ENCODE measurements at places on chromosomes 4 and X.

DNA sequence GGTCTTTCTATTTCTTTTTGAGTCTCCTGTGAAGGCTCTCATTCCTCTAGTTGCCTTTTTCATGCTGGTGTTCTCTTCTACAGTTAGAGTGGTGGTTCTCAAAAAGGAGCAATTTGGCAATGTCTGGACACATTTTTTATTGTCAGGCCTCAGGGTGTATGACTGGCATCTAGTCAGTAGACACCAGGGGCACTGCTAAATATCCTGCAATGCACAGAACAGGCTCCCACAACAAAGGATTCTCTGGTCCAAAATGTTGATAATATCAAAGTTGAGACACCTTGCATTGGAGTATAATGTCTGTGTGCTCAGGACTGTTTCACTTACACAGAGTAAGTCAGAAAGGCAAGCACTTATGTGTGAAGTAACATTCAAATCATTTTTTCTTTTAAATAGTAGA is 1360.7 kb downstream of the ADGRL3 start:
- no peak for DNase-seq

DNA sequence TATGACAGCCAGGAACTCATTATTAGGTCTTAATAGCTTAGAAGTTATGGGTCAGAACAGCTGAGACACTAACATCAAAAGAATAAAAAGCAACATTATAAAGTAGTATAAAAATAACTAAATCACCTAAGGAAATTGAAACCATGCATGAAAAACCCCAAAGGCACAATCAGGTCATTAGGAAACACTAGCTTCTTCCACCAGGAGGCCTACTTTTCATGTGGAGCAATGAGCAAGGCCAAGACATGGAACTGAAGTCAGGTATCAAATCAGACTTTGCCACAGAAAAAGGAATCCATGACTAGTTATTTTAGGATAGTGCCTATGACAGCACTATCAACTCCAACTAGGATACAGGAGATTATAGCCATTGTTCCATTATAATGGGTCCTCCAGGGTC is 7.9 kb downstream of the HUWE1 start:
- DNase-seq, result no peak

DNA sequence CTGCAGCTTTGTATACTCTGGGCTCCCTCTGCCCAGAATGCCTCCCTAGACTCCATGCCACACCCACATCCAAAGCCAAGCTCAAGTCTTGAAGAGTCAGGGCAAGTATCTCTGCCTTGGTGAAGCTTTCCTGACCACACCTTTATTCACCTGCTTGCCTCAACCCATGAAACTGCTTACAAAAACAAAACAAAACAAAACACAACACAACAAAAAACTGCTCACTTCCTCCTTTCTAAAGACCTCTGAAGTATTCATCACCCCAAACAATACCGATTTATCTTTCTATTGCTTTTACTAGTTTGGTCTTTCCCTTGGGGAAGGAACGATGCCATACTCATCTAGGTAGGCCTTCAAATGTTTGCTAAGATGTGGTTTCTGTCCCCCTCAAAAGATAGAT is 45.0 kb downstream of the TMEM165 start:
- DNase-seq, result no peak

- no peak for DNase-seq
Observed at GRCh38 chr4:44761306-44761705, 35.0 kb upstream of the GNPDA2 start.

GRCh38 chr4:181007751-181008150 is 1235.5 kb upstream of the TENM3 start:
- DNase-seq, result no peak

DNA sequence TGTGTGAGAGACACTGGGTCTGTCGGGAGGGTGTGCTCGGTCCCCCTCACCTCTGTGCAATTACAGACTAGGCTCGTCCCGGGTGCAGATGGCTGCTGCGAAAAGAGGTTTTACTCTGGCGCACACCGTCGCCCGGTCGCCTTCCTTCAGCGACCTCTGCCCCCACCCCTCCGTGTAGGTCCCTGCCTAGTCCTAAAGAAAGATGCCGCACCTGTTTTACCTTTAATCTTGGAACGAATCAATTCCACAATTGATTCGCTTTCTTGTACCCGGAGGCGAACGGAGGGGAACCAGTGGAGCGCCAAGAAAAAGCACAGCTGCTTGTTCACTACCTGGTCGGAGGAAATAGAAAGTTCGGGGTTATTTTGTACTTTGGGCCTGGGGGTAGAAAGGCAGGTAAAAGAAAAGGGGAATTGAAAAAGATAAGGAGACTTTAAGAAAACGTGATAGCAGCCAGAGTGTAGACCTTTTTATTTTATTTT is 1.2 kb downstream of the NPNT start:
- DNase-seq, result no peak

GRCh38 chr4:95627024-95627605 is 78.3 kb upstream of the UNC5C start:
- DNase-seq, result no peak

DNA sequence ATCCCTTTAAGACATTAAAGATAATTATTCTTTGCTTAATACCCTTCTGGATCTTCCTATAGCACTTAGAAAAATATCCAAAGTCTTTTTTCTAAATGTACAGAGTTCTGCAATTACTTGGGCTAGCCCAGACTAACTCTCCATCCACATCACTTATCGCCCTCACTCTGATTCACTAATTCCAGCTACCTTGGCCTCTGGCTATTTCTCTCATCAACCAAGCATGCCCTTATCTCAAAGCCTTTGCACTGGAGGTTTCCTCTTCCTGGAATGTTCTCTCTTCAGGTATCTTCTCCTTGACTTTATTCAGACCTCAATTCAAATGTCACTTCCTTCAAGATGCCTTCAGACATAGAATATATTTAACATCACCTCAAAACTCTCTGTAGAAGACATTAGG is 345.1 kb upstream of the SMIM31 start:
- no peak for DNase-seq

DNA sequence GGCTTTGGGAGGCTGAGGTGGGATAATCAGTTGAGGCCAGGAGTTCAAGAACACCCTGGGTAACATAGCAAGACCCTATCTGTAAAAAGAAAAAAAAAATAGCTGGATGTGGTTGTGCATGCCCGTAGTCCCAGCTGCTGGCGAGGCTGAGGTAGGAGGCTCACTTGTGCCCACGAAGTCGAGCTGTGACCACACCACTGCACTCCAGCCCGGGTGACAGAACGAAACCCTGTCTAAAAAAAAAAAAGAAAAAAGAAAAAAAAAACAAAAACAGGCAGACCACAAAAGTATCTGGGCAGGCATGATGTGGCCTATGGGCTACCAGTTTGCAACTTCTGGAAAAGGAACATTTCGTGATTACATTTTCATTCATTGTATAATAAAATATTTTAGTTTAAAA is 38.1 kb upstream of the RASGEF1B start:
- no peak for DNase-seq

DNA sequence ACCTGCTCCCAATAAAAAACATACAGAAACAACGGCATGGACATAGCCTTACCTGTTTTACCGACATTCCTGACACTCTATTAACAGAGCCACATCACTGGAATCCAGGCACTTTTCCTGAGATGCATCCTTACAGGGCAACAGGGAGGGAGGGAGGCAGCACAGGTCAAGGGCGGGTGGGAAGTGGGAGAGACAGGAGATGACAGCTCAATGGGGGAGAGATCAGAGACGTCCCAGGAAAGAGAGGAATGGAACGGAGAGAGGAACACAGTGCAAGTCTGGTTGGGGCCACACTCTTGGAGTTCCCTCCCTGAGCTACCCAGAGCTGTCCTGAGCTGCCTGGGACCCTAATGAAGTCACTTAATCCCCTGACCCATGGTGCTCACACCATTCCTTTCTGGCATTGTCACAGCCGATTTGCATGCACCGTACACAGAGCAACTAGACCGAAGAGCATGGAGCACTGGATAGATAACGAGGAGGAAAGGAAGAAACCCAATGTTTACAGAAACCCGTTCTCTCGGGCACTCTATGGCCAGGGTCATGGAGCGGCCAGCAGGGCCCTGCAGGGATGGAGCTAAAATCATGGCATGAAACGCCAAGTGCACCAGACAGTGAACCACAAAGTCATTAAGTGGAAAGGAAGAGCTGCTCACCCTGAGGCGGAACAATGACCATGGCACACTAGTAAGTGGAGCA is 93.1 kb downstream of the NSUN7 start:
- DNase-seq, result no peak

DNA sequence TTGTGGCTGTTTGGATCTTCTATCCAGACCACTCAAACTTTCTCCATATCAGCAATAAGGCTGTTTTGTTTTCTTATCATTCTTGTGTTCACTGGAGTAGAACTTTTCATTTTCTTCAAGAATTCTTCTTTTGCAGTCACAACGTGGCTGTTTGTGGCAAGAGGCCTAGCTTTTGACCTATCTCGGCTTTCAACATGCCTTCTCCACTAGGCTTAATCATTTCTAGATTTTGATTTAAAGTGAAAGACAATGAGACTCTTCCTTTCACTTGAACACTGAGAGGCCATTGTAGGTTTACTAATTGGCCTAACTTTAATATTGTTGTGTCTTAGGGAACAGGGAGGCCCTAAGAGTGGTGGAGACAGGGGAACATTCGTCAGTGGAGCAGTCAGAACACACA is 19.1 kb downstream of the FGF2 start:
- DNase-seq, result no peak

DNA sequence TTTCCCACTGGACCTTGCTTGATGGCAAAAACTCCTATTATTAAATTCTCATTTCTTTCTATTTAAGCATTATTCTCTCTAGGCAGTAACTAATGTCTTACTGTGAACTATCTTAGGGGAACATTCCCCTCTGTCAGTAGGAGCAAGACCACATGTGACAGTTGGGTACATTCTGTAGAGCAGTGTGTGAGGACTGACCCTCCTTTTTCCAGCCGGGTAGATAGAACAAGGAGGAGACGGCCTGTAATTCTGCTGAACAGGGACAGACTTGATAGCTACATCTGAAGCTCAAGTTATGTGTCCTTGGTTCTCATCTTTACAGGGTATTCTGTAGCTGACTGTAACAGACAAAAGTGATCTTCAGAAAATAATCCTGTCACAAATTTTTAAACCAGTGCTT is 43.3 kb downstream of the FNIP2 start:
- no peak for DNase-seq

DNA sequence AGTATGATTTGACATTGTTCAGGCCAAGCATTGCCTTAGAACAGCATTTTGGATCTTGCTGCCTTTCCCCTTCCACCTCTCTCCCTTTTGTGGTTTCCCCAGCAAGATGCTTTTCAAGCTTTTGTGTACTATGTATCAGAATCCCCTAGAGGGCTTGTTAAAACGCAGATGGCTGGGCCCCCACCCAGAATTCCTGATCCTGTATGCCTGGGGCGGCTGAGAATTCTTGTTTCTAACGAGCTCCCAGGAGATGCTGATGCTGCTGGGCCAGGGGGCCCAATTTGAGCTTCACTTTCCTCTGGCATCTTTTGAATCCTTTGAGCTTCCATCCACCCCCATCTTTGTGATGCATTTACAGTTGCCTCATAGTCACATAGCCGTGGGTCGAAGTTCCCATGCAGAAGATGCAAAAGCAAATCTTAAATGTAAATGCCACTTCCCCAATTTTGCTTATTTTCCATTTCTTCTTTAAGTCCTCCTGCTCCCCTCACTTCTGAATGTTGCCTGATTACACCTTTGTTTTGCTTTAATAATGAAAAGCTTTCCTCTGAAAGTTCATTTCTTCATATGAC is 18.5 kb downstream of the HCCS start:
- DNase-seq, result no peak

GRCh38 chr4:120524237-120524636 is 398.3 kb downstream of the PRDM5 start:
- DNase-seq, result no peak

DNA sequence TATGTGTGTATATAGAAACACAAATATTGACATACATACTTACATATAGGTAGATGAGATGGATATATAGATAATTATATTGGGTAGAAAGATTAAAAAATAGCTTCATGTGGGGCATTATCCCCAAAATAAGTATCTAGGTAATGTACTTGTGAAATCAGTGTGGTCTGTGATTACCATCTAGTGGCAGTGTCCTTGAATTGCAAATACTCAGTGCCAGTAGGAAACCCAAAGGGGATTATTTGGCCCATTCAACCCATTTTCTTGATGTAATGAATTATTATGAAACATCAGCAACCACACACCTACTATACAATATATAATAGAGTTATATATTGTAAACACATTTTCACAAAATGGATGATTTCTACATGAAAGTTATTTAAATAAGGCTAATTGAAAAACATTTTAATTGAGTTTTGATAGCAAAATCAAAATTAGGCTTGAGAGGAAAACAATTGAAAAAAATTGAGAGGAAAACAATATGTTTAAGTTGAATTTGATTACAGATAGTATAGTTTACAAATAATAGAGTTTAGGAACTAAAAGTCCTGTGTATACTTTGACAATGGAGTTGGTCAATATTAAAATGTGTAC is 389.4 kb downstream of the GALNTL6 start:
- no peak for DNase-seq

- no peak for DNase-seq
Observed at GRCh38 chr4:81214144-81214880, 710 bp downstream of the PRKG2 start.

DNA sequence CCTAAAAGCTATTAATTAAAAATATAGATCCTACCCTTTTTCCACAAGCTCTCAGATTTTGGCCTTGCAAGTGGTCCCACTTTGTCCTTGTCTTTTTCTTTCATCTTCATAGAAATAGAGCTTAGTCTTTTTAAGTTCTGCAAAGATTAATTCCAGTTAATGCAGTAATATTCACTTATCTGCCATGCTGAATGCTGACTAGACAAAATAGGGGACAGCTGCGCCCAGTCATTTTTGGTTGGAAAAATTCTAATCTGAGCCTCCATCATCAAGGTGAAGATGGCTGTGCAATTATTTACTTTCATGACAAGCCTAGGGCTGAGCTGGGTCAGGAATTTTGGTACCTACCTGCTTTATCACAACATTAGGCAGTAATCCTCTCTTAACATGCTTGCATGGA is 241.3 kb upstream of the CXorf66 start:
- no peak for DNase-seq

DNA sequence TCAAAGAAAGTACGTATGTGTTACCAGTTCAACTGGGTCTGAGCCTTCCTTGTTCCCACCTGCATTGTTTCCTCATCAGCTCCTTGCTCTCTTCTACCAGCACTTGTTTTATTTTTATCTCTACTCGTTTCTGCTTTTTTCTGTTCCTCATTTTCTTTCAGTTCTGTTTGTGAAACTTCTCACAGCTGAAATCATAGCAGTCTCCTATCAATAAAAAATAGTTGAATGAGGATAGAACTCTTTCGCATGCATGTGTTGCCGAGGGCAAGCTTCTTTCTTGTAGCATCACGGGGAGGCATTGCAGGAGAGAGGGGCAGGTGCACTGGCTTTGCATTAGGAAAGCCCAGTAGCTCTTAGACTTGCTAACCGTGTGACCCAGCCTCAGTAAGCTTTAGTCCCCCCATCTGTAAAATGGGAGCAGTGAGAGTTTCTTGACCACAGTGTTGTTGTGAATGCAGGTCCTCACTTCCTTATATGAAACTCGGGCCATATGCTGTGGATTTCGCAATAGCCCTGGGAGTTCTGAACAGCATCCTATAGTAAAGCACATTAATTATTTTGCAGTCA is 24.7 kb downstream of the OFD1 start:
- no peak for DNase-seq

GRCh38 chr4:126800575-126801141 is 832.1 kb upstream of the INTU start:
- DNase-seq, result no peak
